NCI-H69 (cell line): ENCODE measurements at places on chromosomes 4 and X.

GRCh38 chr4:26418107-26418506 lies 72.2 kb downstream of the CCKAR start:
- no peak for DNase-seq

- DNase-seq: no peak
These were observed 33.0 kb downstream of the FREM3 start for GRCh38 chr4:143667461-143667860.

GRCh38 chrX:112313201-112313600 lies 230.6 kb upstream of the TRPC5 start:
- no peak for DNase-seq

DNA sequence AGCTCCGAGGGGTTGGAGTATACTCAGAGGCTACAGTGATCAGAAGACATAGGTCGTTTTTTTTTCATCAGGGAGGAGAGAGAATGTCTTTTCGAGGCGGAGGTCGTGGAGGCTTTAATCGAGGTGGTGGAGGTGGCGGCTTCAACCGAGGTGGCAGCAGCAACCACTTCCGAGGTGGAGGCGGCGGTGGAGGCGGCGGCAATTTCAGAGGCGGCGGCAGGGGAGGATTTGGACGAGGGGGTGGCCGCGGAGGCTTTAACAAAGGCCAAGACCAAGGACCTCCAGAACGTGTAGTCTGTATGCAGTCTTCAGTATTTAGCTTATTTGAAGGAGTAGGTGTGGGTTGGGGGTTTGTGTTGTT lies 500 bp downstream of the GAR1 start:
- DNase-seq: peak; percentile 26

DNA sequence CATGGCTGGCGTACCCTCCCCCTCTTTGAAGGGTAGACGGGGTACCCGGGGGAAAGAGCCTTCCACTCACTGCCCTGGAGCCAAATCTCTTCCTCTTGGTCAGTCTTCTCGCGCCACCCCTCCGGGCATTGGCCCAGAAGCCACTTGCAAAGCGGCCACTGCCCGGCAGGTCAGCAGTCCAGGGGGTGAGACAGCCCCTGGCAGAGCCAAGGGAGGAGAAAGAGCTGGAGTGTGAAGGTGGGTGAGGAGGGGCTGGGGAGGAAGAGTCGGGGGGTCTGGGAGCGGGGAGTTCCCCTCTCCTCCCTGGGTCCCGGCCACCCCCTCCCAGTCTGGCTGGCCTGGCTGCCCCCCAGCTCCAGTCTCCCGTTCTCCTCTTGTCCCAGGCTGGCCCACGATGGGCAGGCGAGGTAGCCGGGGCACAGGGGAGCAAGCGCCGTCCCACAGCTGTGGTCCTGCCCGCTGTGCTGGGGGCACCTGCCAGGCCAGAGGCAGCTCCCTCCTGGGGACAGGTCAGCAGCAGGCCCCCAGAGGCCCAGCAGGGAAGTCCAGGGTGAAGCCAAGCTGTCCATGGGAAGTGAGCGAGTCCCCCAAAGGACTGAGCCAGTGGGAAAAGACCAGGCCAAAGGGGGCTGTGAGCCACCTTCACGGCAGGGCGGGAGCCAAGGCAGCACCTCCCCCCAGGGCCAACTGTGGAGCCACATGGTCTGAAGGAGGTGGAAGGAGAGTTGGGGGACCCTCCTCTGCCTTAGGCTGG lies 21.6 kb upstream of the DUSP9 start:
- no peak for DNase-seq

DNA sequence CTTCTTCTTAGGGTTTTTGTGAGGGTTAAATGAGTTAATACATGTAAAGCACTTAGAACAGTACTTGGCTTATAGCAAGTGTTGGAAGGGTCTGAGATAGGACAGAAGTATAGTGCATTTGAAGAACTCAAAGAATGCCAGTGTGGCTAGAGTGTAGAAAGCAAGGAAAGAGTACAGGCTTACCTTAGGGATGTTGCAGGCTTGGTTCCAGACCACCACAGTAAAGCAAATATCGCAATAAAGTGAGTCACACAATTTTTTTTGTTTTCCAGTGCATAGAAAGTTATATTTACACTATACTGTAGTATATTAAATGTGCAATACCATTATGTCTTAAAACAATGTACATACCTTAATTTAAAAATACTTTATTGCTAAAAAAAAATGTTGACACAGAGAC lies 41.3 kb downstream of the KIF4A start:
- DNase-seq: no peak

DNA sequence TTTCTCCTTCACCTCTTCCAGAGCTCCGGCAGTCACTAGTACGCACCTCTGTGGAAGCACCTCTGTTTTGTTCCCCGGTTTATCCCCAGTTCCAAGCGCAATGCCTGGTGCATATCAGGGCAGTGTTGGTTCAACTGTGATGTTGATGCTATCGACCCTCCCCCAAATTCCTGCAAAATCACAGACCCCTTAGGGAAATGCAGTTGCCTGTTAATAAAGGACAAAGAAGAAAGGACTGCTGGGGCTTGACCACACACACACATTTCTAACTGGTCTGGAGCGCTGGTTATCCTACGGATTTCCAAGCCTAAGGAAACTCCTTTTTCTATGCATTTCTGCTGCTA lies 530 bp upstream of the NMU start:
- DNase-seq: no peak

DNA sequence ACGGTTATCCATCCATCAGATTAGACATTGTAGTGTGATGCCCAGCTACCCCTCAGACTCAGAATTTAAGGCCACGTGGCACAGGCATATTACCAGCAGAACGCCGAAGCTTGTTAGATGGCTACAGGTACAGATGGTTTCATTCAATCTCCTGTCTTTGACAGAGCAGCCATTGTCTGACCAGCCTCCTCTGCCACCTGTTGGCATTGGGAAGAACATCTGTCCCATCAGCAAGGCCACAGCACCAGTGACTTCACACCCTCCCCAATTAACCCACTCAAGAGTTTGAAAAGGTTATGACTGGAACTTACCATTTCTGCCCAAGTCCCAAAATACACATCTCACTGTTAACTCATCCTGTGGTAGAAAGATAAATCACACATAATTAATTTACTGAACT lies 22.0 kb upstream of the PHKA2 start:
- DNase-seq: peak; percentile 14

- DNase-seq: no peak
These were observed 168.6 kb upstream of the KLF3 start for GRCh38 chr4:38495446-38495845.

DNA sequence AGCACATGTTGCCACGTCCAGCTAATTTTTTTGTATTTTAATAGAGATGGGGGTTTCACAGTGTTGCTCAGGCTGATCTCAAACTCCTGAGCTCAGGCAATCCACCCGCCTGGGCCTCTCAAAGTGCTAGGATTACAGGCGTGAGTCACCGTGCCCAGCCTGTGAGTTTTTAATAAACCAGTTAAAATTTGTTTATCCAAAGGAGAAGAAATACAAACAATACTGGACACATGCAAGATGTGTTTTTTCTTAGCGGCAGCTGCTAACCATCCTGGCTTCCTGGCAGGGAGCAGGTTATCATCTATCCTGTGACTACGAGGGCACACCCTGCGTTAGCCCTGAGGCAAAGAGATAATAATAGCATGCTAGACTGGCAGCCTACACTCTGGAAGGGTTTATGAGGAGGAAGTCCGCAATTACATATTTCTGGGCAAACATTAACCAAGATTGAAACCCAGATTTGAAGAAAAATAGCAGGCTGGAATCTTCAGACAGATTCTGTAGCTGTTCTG lies 191.4 kb downstream of the SPRY1 start:
- DNase-seq: peak; percentile 96

- DNase-seq: no peak
These were observed 176.0 kb downstream of the SMARCA1 start for GRCh38 chrX:129347291-129347690.

DNA sequence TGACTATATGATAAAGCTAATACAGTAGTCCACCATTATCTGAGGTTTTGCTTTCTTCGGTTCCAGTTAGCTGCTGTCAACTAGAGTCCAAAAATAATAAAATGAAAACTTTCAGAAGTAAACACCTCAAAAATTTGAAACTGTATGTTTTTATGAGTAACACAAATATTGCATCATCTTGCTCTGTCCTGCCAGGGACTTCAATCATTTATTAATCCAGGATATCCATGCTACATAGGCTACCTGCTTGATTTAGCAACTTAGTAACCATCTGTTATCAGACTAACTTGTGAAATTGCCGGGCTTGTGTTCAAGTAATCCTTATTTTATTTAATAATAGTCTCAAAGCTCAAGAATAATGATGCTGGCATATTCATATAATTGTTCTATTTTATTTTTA lies 1537.8 kb upstream of the PABPC4L start:
- DNase-seq: no peak

DNA sequence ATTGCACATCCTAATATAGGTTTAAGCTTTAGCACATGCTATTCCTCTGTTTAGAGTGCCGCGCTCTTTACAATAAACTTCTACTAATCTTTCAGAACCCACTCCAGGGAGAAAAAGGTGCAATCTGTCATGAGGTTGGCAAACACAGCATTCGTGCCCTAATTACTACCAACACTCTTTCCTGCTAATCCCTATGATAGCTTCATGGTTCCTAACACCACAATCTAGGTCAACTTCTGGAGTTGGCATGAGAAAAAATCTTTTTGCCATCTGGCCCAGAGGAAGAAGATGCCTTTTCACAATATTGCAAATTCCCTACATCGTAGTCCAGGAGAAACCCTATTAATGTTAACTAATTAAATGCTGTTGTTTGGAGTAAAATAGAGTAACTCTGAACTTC lies 39.6 kb downstream of the TMA16 start:
- no peak for DNase-seq

GRCh38 chr4:28247805-28248204 lies 1387.2 kb downstream of the STIM2 start:
- peak; percentile 2 for DNase-seq

GRCh38 chrX:134794692-134795091 lies 136.4 kb upstream of the PLAC1 start:
- no peak for DNase-seq
